ENCODE measurements at places on chromosomes 16 and 17.

GRCh38 chr16:49528866-49529288 lies 155.3 kb downstream of the C16orf78 start:
- no peak for DNase-seq

- DNase-seq: no peak
Measured at GRCh38 chr17:17018612-17019429, 23.4 kb upstream of the MPRIP start.

- DNase-seq: no peak
Measured at GRCh38 chr17:2990396-2990795, 73.0 kb downstream of the OR1D5 start.

GRCh38 chr17:48472411-48473281 lies 42.6 kb upstream of the SKAP1 start:
- no peak for DNase-seq

DNA sequence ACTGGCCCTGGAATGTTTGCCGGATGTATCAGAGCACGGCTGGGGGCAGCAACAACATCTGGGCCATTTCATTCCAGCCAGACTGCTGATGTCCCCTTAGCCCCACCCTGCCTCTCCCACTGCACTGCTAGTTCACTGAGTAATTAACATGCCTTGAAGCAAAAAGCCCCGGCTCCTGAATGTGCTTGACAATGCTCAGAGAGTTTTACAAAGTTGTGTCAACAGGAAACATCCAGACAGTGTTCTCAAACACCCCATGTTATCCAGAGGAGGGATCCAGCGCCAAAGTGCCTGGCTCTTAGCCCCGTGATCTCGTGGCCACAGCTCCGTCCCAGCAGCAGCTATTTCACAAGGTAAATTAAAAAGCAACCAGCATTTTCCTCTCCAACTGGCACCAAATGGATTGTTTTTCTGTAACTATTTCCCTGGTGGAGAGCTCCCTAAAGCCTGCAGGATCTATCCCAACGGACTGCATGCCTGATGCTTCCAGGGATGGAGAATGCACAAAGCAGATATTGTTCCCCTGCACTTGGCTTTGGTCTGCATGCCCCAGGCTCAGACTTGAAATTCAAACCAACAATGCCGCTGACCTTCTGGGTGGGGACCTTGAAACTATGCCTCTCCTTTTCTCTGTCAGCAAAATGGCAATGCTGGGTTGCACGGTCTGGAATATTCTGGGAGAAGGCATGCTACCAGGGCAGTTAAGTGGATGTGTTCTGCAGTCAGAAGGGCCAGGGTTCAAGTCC lies 115.6 kb upstream of the CDH5 start:
- peak; percentile 85 for DNase-seq

DNA sequence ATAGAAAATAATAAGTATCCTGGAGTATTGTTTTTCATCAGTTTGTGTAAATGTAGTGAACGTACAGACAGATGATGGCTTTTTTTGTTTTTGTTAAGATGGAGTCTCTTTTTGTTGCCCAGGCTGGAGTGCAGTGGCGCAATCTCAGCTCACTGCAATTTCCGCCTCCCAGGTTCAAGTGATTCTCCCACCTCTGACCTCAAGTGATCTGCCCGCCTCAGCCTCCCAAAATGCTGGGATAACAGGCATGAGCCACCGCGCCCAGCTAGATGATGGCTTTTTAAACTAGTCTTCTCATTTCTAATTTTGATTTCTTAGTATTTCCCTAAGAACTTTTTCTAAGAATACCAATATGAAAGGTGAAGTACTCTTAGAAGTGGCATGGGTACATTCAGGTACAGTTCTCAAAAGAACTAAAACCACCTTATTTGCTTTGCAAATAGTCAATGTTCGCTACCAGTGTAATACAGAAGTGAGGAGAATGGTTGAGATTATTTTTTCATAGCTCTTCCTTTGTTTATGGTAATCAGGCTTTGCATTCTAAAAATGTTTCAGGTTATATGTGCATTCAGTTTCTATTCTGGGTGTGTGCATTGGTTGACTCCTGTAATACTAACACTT lies 34.2 kb downstream of the TTC19 start:
- no peak for DNase-seq

DNA sequence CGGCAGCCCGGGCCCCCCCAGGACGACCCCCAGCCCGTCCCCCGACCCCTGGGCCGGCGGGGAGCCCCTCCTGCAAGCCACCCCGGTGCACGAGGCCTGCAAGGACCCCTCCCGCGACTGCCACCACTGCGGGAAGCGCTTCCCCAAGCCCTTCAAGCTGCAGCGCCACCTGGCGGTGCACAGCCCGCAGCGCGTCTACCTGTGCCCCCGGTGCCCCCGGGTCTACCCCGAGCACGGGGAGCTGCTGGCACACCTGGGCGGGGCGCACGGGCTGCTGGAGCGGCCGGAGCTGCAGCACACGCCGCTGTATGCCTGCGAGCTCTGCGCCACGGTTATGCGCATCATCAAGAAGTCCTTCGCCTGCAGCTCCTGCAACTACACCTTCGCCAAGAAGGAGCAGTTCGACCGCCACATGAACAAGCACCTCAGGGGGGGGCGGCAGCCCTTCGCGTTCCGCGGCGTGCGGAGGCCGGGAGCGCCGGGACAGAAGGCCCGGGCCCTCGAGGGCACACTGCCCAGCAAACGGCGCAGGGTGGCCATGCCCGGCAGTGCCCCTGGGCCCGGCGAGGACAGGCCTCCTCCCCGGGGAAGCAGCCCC lies 15.6 kb upstream of the ZFPM1 start:
- DNase-seq: no peak

GRCh38 chr17:37089956-37090355 lies 141.2 kb downstream of the AATF start:
- DNase-seq: no peak

DNA sequence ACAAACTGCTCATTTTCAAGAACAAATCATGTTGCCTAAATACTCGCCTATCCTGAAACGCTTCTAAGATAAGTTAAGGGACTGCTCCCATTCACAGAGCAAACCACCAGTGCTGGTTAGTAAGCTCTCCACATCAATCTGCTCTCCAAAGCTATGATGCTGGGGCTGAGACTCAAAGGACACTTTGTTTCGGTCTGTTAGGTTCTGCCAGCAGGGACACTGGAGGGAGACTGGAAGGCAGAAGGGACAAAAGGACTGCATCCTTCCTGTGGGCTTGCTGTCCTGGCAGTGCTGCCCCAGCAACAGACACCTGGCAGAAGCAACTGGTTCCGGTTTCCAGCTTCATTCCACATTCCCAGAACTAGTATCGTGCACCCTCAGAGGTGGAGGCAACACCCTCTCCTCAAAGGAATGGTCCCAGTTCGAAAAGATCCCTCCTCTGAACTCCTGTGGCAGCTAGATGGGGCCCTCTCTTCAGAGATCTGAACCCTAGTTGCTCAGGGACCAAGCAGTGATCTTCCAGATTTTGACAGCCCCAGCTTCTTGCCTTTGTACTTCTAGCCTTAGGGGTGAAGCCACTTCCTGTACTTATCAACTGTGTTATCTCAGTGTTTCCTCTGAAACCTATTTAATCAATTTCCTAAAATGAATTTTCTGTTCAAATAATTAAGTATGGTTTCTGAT lies 73.4 kb upstream of the GSG1L start:
- no peak for DNase-seq

DNA sequence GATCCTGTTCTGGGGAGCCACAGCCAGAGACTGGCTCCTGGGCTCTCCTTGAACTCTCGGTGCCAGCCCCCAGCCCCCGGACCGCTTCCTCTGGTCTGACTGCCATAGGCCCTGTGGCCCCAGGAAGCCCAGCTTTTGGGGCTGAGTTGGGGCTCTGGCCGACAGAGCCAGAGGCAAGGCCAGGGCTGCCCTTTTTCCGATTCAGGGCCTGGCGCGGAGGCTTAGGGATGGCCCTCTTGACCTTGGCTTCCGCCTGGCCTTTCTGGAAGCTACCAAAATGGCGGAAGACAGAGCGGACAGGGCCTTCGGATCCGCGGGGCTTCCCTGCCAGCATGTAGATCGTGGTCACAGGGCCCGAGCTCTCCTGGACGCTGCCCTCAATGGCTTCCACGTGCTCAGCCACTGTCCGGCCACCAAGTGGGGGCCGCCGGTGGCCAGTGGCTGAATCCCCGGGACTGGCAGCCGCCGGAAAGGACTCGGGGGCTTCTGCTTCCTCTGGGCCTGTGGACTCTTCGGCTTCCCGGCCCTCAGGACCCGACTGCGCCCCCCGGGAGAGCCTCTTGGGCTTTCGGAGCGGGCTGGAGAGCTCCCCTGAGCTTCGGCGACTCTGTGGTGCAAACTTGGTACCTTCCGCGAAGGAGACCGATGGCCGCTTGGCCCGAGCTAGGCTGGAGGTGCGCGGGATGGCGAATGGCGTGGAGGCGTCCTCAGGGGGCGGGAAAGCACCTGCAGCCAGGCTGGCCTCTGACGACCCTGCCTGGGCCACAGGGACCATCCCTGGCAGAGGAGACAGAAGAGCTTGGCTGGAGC lies 6.4 kb upstream of the SLC43A2 start:
- no peak for DNase-seq

DNA sequence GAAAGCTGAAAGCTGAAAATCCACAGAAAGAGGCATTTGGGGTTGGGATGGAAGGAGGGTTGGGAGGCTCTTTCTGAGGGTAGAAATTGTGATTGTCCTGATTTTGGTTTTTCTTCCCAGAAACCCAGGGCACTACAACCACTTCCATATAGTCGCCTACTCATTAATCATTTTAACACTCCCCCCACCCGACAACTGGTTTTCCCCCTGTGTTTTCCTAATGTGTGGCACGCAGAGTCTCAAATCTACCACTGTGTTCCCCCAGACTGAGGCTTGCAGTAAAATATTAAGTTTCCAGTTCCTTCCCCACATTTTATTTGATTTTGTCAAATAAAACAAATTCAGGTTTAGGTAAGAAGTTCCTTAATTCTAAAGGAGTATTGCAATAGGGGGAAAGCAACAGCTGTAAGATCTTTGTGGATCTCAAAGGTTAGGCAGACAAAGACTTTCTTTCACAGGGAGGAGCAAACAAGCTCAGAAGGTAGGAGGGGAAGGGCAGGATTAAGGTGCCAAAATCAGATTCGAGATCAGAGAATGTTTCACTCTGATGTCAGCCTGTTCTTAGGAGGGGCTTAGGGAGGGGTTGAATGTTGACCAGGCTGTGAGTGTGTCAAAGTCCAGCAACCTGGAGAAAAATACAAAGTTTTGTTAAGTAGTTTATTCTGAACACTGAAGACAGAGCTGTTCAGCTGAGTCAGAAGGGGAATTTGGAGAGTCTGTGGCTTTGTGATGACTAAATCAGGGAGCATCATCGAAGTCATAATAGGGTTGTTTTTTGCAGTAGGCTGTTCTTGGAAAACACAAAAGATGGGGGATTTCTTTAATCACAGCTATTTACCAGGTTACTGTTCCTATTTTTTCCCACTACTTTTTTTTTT lies 3.6 kb downstream of the ZNF267 start:
- DNase-seq: no peak

DNA sequence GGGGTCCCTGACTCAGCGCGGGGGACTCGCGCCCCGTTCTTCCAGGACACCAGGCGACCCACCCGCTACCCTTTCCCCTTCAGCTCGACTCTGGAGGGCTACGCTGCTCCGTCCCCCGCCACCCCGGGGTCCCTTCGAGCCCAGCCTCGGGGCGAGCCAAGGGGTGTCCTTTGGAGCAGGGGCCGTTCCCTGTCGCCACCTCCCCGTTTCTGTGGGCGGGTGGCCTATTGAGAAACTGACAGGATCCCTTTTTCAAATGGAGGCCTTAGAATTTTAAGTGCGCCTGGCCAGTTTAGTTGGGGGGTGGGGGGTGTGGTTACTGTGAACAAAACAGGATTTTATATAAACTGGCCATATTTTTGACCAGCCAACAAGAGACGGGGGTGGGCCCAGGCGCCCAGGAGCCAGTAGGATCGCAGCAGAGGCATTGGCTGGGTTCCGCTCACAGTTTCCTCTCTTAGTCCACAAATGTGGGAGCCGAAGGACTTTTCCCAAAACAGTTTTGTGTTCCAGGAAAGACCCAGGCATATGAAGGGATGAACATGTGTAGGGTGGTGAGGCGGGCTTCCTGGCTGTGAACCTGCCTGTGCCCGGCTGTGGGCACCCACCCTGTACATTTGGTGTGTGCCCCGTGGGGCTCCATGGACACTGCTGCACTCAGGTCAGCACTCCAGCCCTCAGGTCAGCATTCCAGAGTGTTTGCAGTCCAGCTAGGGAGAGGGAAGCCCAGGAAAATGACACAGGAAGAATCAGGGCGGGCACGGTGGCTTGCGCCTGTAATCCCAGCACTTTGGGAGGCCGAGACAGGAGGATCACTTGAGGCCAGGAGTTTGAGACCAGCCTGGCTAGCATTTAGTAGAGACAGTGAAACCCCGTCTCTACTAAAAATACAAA lies 722 bp upstream of the TIMP2 start:
- DNase-seq: peak; percentile 95

DNA sequence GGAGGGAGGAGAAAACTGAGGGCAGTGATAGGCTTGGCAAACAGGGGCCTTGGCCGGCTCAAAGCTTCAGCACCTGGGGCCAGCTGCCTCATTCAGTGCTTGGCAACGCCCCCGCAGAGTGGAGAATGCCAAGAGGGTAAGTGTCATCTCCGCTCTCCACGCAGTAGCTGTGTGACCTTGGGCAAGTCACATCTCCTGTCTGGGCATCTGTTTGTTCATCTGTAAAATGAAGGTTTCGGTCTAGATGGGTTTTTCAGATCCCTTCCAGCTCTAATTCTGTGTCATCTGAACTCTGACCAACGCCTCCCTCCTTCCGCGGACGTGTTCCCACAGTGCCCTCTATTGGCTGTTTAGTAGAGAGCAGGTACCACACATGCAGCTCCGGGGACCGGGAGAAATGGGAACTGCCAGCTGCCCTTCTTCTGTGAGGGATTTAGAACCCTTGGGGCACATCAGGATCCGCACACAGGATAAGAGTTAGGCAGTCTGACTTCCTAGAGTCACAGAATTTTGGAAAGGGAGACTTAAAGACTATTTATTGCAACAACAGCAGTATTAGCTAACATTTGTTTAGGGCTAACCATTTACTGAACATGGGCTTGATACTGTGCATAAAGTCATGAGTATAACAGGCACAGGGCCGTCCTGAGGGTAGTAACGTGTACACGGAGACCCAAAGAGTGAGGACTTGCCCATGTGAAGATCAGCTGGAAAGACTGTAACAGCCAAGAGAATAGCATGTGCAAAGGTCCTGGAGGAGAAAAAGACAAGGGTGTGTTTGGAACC lies 26.8 kb downstream of the GP2 start:
- no peak for DNase-seq

DNA sequence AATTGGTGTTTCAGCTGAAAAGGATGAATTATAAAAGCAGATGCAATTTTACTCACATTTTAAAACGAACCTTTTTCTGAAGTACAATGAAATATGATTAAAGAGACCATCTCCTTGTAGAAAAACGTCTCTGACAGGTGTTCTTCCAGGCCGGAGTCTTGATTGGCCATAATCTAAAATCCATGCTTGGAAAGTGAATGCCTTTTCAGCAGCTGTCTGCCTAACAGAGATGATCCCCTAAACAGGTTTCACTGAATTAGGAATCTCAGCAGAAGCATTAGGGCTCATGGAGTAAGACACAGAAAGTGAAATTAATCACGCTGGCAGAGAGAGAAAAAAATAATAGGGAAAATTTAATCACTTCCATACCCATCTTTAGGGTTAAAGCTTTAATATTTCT lies 39.3 kb upstream of the IRX5 start:
- no peak for DNase-seq

DNA sequence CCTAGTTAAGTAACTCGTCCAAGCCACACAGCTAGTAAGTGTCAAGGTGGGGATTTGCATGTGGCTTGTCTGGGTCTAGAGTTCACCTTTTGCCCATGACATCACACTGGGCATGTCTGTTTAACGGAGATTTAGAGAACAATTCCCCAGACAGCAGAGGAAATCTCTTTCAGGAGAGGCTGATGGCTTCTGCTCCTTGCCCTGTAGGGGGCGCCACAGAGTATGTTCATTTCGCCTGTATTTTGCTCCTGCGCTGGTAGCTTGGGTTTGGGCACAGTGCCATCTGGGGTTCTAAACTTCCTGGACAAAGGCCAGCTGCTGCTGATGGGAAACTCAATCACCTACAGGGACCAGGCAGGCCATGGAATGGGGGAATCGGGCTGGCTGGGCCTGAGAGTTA lies 20.4 kb downstream of the OTOA start:
- DNase-seq: no peak
